ENCODE measurements at places on chromosomes 5 and 9.
A peak's percentile ranks its signal among the peaks of the same experiment; 100 is the strongest.

DNA sequence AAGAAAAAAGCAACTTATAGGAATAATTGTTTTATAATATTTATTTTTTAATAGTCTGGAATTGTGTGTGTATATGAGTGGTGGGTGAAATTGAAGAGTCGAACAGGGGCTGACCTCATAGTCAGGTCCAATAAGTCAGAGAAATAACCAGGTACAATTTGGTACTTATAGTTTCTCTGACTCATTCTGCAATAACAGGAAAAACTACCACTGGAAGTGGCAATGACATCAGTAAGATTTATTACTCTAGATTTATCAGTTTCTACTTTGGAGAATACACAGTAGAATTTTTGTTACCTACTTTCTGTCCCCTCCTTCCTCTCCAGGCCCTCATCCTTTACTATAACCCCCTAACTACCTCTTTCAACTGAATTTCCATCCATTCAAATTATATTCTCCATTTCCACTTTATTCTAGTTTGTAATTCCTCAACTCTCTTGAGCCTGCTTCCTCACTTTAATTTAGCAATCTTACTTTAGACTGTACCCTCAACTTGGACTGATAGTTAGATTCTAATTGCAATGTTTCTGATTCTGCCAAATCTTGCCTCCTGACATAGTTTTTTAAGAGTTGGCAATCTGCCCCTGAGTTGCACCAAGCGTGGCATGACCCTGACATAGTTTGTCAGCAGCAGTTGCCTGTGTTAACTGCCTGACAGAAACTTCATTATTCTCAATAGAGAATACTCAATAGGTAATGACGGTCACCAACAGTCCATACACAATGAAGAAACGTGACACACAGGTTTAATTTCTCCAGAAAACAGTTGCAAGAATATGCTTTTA lies 475.3 kb upstream of the RIOK2 start:
- no peak for DNase-seq

- no peak for DNase-seq
These were observed 594.1 kb upstream of the BRINP1 start for GRCh38 chr9:119963258-119963797.

GRCh38 chr5:39998518-39998917 lies 573.7 kb upstream of the DAB2 start:
- DNase-seq = no peak

- DNase-seq = no peak
These were observed 346.7 kb upstream of the PTGER4 start for GRCh38 chr5:40332970-40333369.

GRCh38 chr5:107813559-107813958 lies 142.8 kb upstream of the EFNA5 start:
- DNase-seq = no peak

DNA sequence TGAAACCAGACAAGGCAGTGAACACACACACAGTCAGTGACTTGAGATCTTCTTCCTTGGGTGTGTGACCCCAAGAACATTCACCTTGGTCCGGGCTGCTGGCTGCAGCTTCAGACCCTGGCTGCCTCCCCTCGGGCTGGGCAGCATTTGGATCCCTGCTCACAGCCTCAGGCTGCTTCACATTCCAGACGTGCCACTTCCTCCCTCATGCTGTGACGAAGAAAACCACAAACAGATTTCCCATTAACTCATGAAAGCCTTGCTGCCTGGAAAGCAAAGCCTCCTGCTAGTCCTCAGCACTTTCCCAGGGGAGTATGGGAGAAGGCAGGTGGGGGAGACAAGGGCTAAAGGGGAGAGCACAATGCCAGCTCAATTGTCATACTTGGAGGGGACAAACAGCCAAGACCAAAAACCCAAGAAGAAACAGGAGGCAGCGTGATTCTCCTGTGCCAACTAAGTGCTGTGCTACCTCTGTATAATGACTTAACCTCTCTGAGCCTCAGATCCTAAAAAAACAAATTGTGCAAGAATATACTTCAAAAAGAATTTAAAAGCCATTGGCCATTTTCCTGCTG lies 594.6 kb upstream of the BRINP1 start:
- DNase-seq = no peak

DNA sequence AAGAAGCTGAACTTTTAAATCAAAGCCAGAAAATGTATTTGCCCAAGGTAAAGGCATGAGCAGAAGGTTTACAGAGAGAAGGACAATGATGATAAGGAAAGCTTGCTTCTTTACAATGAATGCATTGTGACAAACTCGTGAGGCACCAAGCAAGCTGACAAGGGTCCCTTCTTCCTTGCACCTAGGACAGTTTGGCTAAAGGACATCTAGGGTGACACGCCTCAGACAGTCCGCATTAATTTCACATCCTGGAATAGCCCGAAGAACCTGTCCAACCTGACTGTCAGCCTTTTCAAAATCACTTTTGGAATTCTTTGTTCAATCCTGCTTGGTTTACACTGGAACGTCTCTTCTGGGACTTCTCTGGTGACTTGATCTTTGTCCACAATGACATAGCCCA lies 146.4 kb upstream of the MAP3K1 start:
- no peak for DNase-seq

DNA sequence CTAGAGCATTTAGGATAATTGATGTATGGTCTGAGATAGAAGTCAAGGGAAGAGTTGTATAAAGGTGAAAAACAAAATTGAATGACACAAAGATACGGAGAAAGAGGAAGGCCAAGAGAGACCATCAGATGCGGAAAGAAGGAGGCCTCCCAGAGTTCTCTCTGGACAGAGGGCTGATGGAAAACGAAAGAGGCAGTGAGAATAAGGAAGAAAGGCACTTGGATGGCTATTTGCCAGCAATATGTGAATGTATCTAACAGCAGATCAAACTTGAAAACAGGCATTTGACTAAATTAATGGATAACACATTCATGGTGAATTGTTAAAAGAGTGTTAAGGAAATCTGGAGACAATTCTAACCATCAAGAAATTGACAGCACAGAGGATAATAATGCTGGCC lies 2.4 kb upstream of the DOCK8 start:
- DNase-seq = no peak

GRCh38 chr9:374736-375135 lies 160.1 kb downstream of the DOCK8 start:
- no peak for DNase-seq

- DNase-seq = no peak
These were observed 249.1 kb downstream of the DIRAS2 start for GRCh38 chr9:90393365-90394152.

DNA sequence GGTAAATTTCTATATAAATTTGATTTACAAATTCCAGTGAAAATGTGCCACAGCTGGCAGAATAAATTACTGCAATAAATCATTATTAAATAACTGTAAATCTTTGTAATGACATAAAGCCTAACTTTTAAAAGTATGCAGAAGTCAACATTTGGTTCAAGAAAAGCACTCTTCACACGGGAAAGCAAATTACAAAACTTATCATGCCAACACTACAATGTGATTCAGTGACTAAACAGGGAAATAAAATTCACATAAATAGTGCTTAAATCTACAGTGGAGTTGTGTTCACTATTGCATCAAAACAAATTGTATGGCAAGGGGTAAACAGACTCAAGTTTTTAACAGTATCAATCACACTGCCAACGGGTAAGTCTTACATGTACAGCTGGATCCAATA lies 117.2 kb downstream of the BNC2 start:
- DNase-seq = no peak

DNA sequence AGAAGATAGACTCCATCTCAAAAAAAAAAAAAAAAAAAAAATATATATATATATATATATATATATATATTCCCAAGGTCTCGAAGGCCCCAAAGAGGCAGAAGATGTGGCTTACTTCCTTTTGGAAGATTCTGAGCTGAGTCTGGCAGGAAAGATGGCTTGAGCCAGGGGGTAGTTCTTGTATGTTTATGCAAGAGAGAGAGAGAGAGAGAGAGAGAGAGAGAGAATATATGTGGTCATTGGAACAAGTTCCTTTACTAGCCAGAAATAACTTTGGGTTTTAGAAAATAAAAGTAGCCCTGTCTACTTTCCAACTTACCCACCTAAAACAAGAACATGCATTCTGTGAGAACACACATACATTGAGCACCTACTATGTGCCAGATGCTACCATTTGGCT lies 17.6 kb downstream of the NCS1 start:
- DNase-seq = no peak

DNA sequence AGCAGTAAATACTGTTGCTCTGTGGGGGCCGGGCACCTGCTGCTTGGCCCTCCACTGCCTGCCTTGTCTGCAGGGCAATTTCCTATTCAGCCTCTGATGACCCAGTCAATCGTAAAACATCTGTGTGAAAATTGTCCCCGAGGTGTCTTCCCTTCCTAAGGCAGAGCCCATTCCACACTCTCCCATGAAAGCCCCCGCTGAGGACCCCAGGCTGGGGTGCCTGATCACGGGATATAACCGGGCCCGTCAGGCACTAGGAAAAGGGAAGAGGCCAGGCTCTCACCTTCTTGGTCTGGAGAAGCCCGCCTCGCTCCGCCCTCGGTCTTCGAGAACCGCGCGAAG lies 27.2 kb upstream of the SCGB3A1 start:
- DNase-seq = no peak

GRCh38 chr9:14547245-14548060 lies 145.8 kb downstream of the ZDHHC21 start:
- no peak for DNase-seq

- DNase-seq = no peak
These were observed 116.1 kb upstream of the PITX1 start for GRCh38 chr5:135149956-135150723.

- DNase-seq = no peak
These were observed 9.9 kb downstream of the BBLN start for GRCh38 chr9:128169925-128170324.

DNA sequence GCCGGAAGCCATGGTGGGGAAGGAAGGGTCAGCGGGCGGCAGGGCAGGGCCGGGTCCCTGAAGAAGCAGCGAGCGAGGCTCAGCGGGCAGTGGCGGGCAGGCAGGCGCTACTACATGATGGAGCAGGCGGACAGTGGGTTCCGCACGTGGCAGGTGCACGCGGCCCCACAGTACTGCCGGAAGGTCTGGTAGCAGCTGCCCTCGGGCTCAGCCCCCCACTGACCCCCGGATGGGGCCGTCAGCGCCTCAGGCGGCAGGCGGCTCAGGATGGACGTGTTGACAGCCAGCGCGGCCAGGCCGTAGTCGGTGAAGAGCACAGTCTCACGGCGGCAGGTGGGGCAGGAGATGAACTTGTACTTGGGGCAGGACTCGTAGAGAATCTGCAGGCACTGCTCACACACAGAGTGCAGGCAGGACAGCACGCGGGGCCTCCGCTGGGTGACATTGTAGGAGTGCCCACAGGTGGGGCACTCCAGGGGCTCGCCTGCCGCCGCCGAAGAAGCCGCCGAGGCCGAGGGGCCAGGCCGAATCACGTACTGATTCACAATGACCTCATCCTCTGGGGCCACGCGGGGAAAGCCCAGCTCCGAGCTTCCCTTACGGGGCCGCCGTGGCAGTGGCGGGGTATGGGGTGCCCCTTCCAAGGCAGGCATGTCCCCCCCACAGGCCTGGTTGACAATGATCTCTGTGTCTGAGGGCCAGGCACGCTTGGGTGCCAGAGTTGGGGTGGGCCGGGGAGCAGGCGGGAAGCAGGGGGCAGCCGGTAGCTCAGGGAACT lies 1.5 kb downstream of the RNF208 start:
- no peak for DNase-seq

- DNase-seq = no peak
These were observed 50.0 kb downstream of the PCDH1 start for GRCh38 chr5:141828162-141828561.

GRCh38 chr9:128341435-128341849 lies 1.1 kb downstream of the SLC27A4 start:
- DNase-seq = peak; percentile 74

DNA sequence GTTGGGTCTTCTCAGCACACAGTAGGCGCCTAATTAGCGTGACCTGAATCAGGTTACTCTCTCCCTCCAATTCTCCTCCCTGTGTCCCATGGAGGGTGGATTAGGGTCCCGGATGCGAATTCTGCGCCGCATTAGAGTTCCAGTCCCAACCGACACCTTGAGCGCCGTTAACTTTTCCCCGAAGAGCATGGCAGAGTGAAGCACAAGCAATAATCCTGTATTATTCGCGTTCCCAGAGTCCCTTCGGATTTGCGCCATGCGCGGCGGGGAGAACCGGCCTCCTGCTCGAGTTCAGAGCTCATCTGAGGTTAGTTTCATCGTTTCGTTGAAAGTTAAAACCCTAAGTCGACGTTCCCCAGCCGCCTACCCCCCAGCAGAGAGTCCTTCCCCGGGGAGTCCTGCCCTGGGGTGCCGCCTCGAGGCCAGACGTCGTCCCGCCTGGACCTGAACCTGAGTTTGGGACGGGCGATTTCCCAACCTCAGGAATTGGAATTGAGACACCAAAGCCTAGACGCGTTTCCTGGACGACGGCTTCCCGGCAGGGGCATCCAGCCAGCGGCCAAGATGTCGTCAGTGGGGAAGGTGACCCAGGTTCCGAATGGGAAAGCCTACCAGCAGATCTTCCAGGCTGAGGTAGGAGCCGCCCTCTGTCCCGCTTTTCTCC lies at the start of gene CCDC180:
TSS of gene CCDC180 (plus strand) at position 160 of the 664 bp plus-strand sequence. CDS start at position 565, 405 bp downstream.
- no peak for DNase-seq

DNA sequence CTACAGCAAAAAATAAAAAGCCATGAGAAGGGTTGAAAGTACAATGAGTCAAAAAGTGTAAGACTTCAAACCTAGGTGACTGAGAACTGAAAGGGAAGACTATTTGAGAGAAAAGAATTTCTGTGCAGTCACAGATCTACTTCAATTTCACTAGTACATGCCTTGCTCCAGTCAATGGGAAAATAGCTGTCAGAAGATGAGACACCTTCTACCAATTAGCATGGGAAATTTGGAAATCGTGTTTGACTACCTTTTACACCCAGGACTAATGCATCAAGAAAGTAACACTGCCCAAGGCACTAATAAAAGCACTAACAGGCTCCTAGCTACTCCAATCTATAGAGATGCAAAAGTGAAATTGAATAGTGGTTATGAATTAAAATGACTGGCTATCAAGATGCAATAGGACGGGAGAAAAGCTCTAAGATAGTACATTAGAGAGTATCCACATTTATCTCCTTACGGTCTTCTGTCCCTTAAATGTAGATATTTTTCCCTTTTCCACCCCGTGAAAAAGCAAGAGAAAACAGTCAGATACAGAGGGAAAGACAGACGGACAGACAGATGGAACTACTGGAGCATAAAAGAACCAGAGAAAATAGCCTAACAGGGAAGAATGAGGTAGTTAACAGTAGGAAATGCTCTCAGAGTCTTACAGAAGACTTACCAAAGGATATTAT lies 15.2 kb downstream of the ERP44 start:
- DNase-seq = no peak

DNA sequence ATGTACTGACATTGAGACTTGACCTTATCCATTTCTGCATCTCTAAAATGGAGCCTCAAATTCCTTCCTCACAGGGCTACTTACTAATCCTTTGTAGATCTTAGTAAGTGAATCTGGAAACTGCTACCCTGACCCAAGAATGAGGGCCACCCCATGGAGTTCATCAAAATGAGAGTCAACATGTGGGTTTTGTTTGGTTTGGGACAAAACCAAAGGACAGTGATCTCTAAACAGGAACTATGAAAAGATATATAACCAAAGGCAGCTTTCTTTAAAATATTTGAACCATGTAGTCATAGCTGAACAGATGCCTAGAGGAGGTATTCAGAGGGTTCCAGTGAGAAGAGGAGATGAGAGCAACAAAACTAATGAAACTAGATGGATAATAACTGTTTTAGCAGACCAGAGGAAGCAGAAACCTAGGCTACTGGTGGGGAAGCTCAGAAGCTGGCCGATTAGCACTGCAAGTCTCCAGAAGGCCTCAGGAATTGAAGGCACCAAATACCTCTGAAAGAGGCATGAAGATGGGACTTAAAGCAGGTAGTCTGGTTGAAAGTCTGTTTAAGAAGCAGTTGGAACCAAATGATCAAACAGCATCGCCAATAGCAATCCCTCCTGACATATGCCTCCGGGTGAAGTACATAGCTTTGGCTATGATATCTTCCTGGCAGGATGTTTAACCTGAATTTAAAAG lies 45.8 kb downstream of the THOC3 start:
- no peak for DNase-seq
